ENCODE measurements at places on chromosomes 6 and 20.
A peak's percentile ranks its signal among the peaks of the same experiment; 100 is the strongest.

- DNase-seq, result no peak
Observed at GRCh38 chr6:71299541-71300470, 11.2 kb downstream of the OGFRL1 start.

DNA sequence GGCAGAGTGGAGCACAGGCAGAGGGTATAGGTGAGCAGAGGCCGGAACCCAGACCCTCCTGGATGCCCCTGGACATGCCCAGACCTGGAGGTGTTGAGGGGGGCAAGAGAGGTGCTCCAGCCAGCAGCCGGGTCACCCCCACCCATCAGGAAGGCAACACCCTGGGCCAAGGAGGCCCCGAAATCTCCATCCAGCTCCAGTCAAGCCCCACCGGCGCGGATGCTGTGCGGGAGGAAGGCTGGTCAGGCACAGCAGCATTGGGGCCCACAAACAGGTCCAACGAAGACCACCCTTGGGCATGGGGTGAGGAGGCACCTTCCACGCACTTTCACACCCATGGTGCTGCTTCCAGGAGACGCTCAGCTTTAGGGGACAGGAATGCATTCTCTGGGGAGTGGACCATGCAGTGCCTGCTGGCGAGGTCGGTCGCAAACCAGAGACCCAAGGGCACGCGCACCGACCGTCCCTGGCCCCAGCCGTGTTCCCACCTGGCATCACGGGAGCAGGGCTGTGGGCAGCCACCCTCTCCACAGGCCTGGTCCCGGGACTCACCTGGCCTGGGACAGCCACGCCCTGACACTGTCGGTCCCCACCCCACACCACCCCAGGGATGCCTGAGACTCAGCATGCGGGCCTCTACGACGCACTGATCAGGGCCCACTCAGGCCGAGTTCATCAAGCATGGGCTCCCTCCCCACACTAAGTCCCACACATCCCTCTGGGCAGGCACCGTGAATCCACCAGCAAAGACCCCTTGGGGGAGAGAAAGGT is 43.6 kb upstream of the ZBP1 start:
- DNase-seq, result no peak

- no peak for DNase-seq
Observed at GRCh38 chr6:53526000-53526399, 18.9 kb downstream of the GCLC start.

DNA sequence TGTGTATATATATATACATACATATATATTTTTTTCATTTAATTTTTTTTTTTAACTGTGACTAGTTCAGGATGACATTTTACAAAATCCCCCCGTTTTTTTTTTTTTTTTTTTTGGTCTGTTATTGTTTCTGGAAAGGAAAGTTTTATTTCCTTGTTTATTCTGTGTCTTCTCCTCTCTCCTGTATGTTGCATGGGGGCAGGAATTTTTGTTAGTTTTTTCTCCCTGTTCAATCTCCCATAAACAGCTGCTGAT is 32.4 kb upstream of the TXLNB start:
- DNase-seq, result no peak

DNA sequence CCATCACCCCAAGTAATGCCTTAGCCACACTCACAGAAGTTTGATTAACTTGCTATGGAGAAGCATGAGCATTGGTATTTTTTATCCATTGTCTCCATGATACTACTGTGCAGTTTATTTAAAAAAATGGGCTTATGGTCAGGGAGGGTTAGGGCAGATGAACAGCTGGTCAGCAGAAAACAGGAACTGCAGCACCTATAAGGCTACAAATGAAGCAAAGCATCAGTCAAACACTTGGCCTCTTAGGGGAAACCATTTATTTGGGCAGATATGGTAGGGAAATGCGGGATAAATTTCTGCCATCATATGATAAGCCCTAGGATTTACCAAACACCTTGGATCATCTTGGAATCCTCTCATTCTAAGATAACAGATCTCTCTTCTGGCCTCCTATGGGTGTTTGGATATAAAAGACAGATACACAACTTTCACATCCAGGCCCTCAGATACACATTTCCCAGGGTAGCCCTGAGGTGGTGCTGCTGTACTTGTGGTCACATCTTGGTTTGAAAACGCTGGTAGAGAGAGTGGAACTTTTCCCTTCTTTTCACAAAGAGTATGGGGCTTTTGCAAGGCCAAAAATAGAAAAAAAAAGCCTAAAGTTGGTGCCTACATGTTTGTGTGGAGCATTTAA is 42.8 kb upstream of the AHI1 start:
- DNase-seq, result no peak

- no peak for DNase-seq
Observed at GRCh38 chr20:33162753-33163152, 5.2 kb upstream of the BPIFA2 start.

DNA sequence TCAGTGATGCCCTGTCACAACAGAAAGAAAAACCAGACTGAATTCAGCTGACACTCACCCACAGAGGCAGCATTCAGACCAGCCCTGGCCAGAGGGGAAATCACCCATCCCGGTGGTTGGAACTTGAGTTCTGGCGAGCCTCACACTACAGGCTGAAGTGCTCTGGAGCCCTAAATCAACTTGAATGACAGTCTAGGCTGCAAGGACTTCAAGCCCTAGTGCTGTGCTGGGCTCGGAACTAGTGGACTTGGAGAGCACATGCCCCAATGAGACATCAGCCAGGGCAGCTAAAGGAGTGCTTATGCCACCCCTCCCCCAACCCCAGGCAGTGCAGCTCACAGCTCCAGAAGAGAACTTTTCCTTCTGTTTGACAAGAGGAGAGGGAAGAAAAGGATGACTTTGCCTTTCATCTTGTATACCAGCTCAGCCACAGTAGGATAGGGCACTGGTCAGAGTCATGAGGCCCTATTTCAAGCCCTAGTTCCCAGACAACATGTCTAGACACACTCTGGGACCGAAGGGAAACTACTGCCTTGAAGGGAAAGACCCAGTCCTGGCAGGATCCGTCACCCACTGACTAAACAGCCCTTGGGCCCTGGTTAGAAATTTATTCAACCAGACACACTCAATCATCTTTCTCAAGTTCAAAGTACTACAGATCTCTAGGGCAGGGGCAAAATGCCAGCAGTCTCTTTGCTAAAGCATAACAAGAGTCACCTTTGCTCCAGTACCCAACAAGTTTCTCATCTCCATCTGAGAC is 43.2 kb upstream of the PNRC1 start:
- peak; percentile 46 for DNase-seq

Data from inflammatory macrophage treated with lipopolysaccharide for 1 hour (primary cell).